Naive thymus-derived CD4-positive, alpha-beta T cell (primary cell): ENCODE measurements at places on chromosomes 13 and 19. TPM values are rescaled to one million over a fixed set of nuclear protein-coding genes. Genes with fewer than 3 reads are reported as not detected.

GRCh38 chr19:6383188-6383587 is 7.5 kb upstream of the PSPN start:
- no peak overlapping the region for H3K27ac ChIP-seq
- no peaks in the 10 kb centered on the region for H3K27me3 ChIP-seq
- no peak for DNase-seq
- H3K4me1 ChIP-seq: no peaks in the 10 kb centered on the region
- no peak overlapping the region for H3K4me3 ChIP-seq

DNA sequence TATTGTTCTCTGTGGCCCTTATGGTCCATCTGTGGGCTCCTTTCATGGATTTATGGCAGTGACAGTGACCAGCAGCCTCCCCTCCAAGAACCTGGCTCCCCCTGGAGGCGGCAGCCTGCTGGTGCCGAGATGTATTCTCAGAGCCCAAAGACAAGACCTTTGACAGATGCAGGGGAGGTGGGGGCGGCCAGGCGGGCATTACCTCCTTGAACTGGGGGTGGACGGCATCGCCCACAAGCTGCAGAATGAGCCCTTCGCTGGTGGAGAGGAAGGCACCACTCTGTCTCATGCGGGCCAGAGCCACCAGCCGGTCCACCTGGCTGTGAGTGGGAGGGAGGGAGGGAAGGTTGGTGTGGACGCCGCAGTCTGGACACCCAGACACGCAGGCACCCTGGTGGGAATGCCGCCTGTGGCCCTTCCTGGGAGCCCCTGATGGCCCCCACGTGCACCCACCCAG is 6.6 kb downstream of the ISOC2 start:
- peak; percentile 42 for DNase-seq
- H3K27ac ChIP-seq: no peak overlapping the region
- H3K4me3 ChIP-seq: no peak overlapping the region

GRCh38 chr19:18541258-18541991 is 1.9 kb downstream of the FKBP8 start:
- no peak overlapping the region for H3K4me3 ChIP-seq
- DNase-seq: no peak
- H3K4me1 ChIP-seq: peaks cover 16% of the 10 kb centered on the region
- H3K27ac ChIP-seq: peak overlapping the region; percentile 87

- DNase-seq: no peak
- H3K27ac ChIP-seq: no peak overlapping the region
- no peak overlapping the region for H3K4me3 ChIP-seq
- H3K4me1 ChIP-seq: no peaks in the 10 kb centered on the region
Observed at GRCh38 chr19:47824396-47824795, 2.7 kb downstream of the CRX start.

The SIGLECL1 gene
- not detected in 2 replicates for total RNA-seq
